NCI-H460 (cell line): ENCODE measurements at places on chromosomes 7 and 10. TPM values are rescaled to one million over a fixed set of nuclear protein-coding genes. Genes with fewer than 3 reads are reported as not detected.

The MYO1G gene
- 0.07 TPM in 1 of 2 replicates, not detected in the other for total RNA-seq

The FAM221A gene
- 1.4 and 3.3 TPM in 2 replicates for total RNA-seq

The STMP1 gene
- total RNA-seq = 16.2 and 16.3 TPM in 2 replicates

The STEAP4 gene
- total RNA-seq = 0.10 and 0.29 TPM in 2 replicates

The PARD3 gene
- total RNA-seq = 71.6 and 75.1 TPM in 2 replicates

The ZNF365 gene
- total RNA-seq = 3.3 and 4.2 TPM in 2 replicates

The TSPAN12 gene
- total RNA-seq = 9.1 and 9.6 TPM in 2 replicates

The NXPH1 gene
- total RNA-seq = 1.1 and 2.4 TPM in 2 replicates
